Posterior cingulate gyrus (tissue), 11 donors: ENCODE measurements at places on chromosomes 7 and 10.
A peak's percentile ranks its signal among the peaks of the same experiment; 100 is the strongest.

DNA sequence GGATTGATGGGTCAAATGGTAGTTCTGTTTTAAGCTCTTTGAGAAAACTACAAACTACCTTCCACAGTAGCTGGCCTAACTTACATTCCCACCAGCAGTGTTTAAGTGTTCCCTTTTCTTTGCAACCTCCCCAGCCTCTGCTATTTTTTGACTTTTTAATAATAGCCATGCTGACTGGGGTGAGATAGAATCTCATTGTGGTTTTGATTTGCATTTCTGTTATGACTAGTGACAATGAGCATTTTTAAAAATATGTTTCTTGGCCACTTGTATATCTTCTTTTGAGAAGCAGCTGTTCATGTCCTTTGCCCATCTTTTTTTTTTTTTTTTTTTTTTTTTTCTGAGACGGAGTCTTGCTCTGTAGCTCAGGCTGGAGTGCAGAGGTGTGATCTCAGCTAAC is 155.2 kb upstream of the BMPER start:
- DNase-seq, result no peak

GRCh38 chr10:5890452-5890915 is 441 bp downstream of the FBH1 start:
- no peak for DNase-seq

DNA sequence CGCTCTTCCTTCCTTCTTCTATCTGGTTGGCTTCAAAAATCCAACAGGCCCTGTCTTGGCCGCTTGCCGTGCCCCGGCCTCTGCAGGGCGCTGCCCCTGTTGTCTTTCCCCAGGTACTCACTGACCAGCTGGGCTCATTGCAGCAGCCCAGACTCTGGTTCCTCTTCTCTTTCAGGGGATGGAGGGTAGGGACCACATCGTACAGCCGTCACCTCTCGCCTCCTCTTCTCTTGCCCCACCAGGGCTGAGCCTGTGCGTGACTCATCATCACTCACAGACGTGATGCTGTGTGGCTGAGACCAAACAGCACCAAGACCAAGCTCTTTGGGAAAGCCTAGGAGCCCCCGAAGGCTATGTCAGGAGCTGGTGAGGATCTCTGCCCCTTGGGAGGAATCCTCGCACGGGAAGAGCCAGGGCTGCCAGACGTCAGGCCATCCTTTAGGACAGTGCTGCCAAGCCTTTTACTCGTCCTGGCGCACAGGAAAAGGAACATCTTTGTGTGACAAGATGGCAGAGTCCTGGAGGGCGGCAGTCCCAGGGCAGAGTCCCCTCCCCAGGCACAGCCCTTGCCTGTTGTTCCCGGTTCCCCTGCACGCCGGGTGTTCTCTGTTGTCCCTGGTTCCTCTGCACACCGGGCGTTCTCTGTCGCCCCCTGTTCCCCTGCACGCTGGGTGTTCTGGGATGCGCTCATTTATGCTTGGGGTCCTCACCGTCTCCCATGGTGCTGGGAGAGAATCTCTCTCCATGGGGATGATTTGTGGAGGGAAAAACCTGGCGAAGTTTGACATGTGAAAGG is 188.5 kb upstream of the SHH start:
- no peak for DNase-seq

DNA sequence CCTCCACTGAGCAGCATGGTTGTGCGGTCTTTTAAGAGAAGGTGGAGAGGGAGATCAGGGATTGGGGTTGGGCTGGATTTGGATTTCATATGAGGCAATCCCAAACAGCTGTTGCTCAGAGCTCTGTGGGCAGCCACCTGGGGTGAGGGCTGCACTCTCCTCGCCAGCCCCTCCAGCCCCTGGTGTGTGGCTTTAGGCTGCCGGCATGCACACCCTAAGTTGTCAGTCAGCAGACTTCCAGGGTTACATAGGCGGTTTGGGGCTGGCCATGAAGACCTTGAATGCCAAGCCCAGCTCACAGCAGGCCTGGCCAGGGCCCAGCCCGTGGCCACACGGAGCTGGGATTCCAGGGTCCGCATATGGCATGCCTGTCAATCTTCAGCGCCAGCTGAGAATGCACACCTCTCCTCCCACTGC is 54.8 kb downstream of the ZMIZ1 start:
- DNase-seq, result no peak

GRCh38 chr10:29634764-29635625 is at the start of gene SVIL:
SVIL (minus strand) TSS chr10:29634971; CDS start chr10:29555058, 79,913 bp downstream.
- no peak for DNase-seq

- DNase-seq, result no peak
These were observed 694.8 kb downstream of the KCNMA1 start for GRCh38 chr10:76942628-76943416.

- DNase-seq, result peak; percentile 58
These were observed 26.2 kb upstream of the ABLIM1 start for GRCh38 chr10:114684084-114684821.

- no peak for DNase-seq
These were observed 2.6 kb upstream of the GAD2 start for GRCh38 chr10:26214004-26214403.

GRCh38 chr7:28792858-28793257 is 165.3 kb downstream of the TRIL start:
- DNase-seq, result no peak

DNA sequence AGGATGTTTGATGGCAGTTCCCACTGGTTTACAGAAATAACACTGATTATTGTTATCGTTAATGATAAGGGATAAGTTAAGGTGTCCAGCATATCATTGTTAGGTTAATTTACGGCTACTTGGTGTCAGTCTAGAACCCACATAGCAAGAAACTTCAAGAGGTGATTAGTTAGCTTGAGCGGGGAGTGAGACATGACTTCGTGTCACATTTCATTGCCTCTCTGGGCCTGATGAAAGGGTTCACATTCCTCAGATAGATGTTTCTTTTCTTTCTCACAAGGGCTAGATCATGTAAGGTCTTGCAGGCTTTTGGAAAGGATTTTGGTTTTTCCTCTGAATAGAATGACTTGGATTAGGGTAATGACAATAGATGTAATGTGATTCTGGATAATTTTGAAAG is 26.7 kb downstream of the WAC start:
- no peak for DNase-seq

- no peak for DNase-seq
These were observed 200.3 kb downstream of the BICC1 start for GRCh38 chr10:58712982-58713381.

GRCh38 chr7:55963584-55964168 is 709 bp upstream of the NIPSNAP2 start:
- no peak for DNase-seq

DNA sequence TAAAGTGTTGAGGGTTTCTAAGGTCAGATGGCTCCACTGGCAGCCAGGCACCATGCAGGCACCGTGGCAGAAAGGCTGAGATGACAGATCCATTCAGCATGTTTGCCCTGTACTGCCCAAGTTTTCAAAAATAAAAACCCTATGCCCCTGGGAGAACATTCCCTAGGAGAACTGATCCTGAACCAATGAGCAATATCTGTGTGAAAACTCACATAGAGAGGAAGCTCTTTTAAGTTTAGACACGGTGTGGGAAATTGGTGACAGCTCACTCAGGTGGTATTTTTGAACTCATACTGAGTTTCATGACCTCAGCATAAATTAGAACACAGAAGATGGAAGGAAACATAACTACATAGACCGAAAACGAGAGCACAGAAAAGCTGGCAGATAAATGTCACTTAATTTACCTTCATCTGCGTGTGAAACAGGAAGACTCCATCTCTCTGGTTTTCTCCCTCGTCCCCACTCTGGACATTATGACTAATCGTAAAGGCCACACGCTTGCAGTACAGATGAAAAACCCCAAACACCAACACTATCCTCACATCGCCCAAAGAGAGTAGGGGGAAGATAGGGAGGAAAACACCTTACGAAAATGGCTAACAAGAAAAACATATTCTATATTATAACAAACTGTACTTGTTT is 127.8 kb downstream of the ICA1 start:
- DNase-seq, result no peak

DNA sequence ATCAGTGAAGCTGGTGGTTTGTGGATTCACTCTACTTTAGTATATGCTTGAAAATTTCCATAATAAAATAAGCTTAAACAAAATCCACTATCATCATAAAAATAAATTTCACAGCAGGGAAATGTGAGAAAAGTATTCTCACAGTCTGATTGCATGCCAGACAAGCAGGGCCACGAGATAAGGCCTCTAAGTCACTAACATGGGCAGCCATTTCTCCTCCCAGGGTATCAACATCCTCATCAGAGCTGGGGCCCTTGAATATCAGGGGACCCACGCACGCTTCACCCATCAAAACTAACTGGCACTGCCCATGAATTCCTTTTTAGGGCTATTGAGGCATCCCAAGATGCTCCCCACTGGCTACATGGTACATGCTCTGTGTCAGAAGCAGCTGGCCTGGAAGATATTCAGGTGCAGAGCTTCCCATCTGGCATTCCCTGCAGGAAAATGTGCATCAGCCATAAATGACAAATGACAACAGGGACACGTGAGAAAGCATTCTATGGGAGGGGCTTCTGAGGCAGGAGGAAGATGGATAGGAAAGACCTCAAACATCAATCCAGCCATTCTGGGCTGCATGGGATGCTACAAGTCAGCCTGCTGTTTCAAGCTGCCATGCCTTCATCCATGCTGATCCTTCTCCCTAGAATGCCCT is 17.4 kb downstream of the CCDC6 start:
- no peak for DNase-seq

DNA sequence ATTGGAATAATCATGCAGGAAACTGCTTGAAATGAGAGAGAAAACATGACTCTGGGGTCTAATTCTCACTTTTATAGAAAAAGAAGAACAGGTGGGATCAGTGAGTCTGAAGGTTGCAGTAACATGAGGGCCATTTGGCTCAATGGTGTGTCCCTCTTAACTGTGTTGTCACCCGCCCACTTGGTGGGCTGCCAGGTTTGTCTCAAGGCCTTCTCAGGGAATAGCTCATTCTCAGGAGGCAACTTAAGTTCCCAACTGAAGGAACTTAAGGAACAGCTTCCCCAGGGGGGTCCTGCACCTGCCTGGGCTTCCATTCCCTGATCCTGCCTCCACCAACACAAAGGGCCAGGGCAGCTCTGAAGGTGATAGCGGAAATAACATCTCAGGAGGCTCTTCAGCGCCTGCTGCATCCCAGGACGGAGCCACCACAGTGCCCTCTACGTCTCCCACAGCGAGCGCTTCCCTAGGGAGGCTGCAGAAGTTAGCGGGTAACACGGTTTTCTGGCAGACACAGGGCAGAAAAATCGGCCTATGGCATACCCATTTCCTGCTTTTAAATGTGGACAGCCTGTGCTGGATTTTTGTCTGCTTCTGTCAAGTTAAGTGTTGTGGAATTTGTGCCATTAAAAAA is 88.8 kb downstream of the ZRANB1 start:
- DNase-seq, result no peak

GRCh38 chr10:4154191-4154715 is 369.2 kb upstream of the KLF6 start:
- no peak for DNase-seq

DNA sequence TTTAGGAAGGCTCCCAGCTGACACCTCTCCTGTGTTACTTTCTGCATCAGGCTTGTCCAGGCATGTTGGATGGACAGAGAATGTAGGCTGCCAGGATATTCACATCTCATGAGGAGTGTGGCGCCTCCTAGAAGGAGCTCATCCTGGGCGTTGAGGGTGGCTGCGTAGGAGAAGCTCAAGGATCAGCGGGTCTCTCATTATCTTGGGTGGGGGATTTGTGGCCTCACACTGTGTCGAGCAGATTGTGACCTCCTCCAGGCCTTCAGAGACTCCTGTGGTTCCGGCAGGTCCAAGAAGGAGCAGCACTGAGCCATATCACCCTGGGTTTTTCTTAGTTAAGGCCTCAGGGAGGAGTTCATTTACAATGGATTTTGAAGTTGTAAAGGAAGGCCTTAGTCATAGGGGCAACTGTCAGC is 8.7 kb upstream of the COBL start:
- DNase-seq, result no peak

GRCh38 chr10:34405611-34406462 is 409.3 kb downstream of the PARD3 start:
- DNase-seq, result no peak

DNA sequence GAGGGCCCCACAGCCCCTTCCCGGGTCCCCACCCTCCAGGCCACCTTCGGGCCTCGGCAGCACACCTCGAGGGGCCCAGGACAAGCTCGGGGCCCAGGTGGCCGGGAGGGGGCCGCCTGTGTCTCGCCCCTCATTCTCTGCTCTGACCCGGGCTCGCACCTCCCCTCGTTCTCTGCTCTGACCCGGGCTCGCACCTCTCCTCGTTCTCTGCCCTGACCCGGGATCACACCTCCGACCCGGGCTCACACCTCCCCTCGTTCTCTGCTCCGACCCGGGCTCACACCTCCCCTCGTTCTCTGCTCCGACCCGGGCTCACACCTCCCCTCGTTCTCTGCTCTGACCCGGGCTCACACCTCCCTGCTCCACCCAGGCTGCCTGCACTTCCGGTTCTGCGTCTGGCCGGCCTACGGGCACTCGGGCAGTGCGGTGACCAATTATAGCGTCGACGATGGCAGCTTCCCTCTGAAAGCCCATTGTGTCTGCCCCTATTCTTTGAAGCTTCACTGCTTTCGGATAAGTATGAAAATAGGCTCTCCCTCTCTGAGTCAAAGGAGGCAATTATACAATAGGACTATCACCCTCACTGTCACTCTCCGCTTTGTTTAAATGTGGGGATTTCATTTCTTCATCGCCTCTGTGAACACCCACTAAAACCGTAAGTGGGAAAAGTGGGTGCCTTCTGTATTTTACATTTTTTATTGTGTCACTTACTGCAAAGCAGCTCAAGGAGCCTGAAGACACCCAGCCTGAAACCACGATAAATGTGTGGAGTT is 457.4 kb downstream of the DNAJB6 start:
- peak; percentile 41 for DNase-seq

DNA sequence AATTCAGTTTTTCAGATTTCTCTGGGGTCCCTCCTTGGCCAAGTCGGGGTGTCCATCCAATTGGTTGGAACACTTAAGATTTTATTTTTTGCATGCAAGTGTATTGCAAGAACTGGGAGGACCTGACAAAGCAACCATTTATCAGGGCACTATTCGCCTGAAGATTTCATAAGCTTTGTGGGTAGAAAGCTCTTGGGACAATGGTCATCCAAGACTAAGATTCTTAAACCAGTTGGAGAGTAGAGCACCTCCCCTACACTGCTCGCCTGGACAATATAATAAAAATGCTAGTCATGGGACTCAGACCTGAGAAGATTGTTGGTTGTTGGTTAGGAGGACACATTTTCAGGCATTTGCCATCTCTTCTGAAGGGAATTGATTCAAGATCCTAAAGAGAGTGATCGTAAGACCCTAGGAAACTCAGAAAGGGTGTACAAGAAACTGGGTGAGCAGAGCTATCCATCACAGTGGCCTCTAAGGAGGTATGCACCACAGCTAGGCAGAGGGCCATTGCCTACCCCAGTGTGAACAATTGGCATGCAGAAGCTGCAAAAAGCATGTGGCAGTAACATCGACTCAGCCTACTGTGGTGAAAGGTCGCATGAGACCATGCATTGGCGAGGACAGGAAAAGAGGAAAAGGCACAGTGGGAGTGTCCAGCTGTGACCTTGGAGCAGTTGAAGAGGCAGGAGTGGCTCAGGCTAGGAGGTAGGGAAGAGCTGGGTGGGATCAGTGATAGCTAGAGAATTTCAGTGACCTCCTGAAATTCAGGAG is 1235.3 kb upstream of the AUTS2 start:
- no peak for DNase-seq

- DNase-seq, result no peak
These were observed 113.9 kb upstream of the LRGUK start for GRCh38 chr7:134013249-134013648.
